ENCODE measurements at places on chromosomes 7 and 10.

DNA sequence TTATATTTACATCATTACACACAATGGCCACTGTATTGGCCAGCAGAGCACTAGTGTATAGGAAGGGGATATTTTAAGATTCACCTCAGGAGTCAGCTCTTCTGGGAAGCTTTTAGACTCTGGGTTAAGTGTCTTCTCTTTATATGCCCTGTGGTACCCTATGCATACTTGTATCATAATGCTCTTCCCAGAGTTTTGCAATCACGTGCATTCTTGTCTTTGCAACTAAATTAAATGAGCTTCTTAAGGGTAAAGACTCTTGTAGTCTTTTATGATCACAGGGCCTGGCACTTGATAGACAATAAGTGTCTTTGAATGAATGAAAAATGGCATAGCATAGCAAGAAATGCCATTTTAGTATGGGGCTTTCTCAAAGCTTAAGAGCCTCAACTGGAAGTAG lies 35.4 kb upstream of the ARMS2 start:
- DNase-seq: no peak

DNA sequence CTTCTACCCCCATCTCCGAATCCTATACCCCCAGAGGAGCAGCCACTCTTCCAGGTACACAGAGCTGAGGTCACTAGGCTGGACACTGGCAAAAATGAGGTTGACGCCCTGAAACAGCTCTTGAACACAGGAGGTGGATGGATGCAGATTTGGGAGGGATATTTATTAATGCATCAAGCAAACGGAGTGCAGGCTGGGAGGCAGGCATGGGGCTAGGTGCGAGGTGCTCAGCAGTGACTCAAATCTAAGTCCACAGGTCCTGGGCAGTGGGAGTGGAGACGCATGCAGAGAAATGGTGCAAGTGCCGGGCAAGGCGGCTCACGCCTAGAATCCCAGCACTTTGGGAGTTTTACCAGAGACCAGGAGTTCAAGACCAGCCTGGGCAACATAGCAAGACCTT lies 11.0 kb downstream of the GUSB start:
- no peak for DNase-seq

GRCh38 chr10:72063703-72064391 lies 24.5 kb downstream of the SPOCK2 start:
- peak; percentile 9 for DNase-seq

GRCh38 chr7:30780941-30781340 lies 9.7 kb downstream of the MINDY4 start:
- DNase-seq: no peak

- DNase-seq: no peak
These were observed 24.3 kb upstream of the DNAJB12 start for GRCh38 chr10:72379062-72379461.

GRCh38 chr10:841535-841934 lies 90.0 kb downstream of the LARP4B start:
- DNase-seq: no peak

DNA sequence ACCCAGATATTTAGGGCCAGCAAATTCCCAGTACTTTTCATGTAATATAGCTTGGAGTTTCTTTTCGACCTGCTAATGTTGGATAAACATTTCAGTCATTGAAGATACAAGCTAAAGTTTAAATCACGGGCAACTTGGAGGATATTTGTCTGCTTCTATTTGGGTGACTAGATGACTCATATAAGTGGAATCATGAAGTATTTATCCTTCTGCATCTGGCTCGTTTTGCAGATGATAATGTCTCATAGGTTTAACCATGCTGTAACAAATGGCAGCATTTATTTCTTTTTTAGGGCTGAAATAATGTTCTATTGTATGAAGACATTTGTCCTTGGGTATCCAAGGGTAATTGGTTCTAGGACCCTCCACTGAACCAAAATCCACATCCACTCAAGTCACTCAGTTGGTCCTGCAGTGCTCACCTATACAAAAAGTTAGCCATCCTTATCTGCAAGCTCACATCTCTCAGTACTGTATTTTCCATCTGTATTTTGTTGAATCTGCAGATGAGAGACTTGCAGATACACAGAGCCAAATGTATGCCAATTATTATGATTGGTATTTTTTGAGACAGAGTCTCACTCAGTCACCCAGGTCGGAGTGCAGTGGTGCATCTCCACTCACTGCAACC lies 187.2 kb upstream of the CSTF2T start:
- no peak for DNase-seq

DNA sequence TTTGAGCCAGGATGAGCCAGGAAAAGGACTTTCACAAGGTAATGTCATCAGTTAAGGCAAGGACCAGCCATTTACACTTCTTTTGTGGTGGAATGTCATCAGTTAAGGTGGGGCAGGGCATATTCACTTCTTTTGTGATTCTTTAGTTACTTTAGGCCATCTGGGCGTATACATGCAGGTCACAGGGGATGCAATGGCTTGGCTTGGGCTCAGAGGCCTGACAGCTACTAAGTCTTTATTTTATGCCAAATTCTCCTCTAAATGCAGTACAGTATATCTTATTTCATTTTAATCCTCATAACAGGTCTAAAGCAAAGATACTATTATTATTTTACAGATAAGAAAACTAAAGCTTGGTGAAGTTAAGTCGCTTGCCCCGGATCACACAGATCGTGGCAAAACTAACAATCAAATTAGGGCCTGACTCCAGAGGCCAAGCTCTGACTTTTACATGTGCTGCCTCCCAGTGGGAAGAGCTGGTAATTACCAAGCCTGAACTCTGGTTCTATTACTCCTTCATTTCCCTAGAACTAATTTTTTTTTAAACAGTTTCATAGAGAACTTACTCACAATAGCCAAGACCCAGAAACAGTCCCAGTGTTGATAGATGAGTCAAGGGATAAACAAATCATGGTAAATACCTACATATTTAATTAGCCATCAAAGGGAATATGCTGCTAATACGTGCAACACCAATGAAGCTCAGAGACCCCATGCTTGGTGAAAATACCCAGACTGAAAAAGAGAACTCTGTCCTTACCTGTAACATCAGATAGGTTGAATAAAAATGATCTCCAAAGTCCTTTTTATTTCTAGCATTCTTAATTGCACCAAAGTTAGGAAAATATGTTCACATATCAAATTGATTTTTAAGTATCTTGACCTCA lies 35.4 kb downstream of the C7orf25 start:
- peak; percentile 64 for DNase-seq

GRCh38 chr10:137031-137430 lies 1.8 kb downstream of the ZMYND11 start:
- no peak for DNase-seq

DNA sequence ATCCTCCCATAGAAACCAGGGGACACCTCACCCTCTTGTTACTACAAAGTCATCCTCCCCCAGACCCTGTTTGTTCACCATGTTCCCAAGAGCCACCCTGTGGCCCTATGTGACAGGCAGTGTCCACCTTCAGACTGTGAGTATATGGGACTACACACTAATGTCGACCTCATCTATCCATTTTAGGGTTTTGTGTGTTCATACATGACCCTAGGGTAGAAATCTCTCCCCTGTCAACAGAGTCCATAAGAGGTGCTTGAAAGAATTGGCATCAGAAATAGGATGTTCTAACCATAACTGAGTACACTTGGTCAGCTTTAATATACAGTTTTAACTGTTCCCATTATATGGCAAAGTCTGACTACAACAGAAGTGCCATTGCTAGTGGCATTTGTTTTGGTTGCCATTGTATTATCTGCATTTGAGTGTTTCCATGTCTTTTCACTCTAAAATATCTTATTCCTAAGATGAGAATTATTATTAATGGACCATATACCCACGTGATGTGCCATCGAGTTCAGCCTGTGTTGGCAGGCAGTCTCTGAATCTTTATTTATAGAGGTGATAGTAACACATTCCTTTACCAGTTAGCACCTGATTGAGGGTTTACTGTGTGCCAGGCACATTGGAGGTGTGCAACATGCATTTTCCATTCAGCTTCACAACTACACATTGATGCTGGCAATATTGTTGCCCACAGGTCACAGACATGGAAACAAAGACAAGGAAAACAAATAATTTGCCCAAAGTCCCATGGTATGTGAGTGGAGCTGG lies 590.6 kb upstream of the IGFBP3 start:
- no peak for DNase-seq

GRCh38 chr10:61778137-61778536 lies 115.4 kb downstream of the CABCOCO1 start:
- no peak for DNase-seq

- DNase-seq: no peak
These were observed 41.7 kb downstream of the ARHGAP12 start for GRCh38 chr10:31886885-31887284.

GRCh38 chr7:140022582-140023211 lies 40.1 kb downstream of the PARP12 start:
- DNase-seq: no peak

DNA sequence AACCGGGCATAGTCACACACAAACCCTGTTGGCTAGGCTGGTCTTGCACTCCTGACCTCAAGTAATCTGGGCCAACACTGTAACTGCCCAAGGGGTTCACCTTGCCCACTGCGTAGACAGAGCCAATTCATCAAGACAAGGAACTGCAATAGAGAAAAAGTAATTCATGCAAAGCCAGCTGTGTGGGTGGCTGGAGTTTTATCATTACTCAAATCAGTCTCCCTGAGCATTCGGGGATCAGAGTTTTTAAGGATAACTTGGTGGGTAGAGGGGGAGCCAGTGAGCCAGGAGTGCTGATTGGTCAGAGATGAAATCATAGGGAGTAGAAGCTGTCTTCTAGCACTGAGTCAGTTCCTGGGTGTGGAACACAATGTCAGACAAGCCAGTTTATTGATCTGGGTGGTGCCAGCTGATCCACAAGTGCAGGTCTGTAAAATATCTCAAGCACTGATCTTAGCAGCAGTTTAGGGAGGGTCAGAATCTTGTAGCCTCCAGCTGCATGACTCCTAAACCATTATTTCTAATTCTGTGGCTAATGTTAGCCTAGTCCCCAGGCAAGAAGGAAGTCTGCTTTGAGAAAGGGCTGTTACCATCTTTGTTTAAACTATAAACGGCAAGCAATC lies 15.6 kb upstream of the FXYD4 start:
- DNase-seq: no peak

DNA sequence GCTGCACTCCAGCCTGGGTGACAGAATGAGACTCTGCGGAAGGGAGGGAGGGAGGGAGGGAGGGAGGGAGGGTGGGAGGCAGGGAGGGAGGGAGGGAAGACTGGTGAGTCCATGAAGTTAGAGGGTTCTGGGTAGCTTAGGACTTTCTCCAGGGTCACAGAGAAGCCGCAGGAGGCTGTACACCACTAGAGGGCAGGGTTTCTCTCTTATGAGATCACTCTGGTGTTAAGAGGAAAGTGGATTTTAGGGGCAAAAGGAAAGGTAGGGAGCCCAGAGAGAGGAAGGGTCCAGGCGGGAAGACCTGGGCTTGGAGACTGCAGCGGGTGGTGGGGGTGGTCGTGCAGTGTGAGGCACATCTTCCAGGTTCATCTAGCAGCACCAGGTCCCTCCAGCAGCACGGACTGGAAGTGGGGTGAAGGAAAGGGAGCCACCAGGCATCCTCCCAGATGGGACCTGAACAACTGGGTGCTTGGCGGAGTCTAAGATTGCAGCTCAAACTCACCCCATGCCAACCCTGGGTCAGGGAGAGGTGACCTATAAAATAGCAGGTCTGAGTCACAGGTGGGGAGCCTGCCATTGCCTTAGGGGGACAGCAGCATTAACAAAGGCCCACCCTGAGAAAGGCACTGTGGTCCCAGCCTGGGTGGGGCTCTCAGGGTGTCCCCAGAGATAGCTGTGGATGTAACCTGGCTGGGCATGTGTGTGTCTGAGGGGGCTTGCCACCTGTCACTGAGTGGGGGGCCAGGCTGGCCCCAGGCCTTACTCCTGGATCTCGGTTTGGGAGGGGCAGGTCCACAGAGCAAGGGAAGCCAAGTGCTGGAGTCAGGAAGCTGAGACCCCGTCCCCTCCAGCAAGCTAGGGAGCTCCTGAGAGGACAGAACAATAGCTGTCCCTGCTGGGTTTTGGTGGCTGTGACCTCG lies 48.5 kb upstream of the SLC29A3 start:
- DNase-seq: no peak

- no peak for DNase-seq
These were observed 6.4 kb upstream of the PON2 start for GRCh38 chr7:95441042-95441823.

- DNase-seq: no peak
These were observed 157.7 kb upstream of the PRR15 start for GRCh38 chr7:29405891-29406290.

DNA sequence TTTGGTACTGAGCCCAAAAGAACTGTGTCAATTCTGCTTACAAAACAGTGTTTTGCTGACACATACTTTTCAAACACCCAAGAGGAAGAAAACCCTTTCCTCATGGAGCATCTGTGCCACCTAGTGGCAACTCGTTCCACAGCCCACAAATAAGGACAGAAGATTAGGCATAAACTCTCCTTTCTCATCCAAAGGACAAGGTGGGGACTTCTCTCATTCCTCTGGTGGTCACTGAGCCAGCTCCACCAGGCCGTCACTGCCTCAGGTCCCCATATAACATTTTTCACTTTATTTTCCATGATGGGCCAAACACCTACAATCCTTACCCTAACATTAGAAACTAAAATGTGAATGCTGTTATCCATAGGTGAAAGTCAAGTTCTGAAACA lies 76.9 kb downstream of the RNF216 start:
- DNase-seq: peak; percentile 89

DNA sequence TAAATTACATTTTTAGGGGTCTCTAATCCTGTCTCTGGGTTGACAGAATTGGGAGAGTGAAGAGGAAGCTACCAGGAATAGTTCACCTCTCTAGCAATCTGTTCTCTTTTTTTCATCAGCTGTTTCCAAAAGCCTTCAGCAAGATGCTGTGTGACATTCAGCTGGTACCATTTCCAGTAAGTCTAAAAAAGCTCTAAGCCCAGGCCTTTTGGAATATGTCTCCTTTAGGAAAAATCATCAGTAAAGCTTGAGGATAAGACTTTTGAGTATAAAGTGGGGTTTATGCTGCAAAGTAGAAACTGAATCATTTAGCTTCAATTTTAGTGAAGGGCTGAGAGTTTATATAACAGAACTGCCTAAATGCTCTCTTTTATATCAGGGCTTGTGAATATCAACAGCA lies 81.5 kb downstream of the CCNY start:
- no peak for DNase-seq

- no peak for DNase-seq
These were observed 298.2 kb downstream of the SORCS1 start for GRCh38 chr10:106866244-106866845.

- no peak for DNase-seq
These were observed 12.6 kb upstream of the COL1A2 start for GRCh38 chr7:94382132-94382531.

DNA sequence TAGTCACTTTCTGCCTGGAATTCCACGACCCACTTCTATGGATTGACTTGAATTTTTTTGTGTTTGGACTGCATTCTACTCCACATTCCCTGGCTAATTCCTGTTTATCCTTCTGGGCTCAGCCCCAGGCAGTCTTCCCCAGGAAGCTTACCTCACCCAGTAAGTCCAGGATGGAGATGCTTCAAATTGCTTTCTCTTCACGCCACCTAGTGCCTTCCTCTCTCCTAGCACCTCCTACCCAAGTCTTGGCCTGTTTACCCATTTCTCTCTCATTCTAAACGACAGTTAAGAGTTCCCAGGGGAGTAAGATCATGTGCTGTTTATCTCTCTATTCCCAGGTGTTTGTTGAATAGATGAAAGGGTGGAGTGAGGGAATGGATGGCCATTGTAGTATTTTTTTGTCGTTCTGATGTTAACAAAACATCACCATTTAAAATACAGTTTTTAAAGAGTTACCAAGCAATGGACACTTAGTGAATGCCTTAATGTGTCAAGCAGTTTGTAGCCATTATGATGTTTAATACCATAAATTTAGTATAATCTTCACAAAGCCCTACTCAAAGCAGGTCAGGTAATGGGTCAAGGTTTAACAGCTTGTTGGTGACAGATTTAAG lies 45.5 kb upstream of the TARP start:
- DNase-seq: no peak

- no peak for DNase-seq
These were observed 12.3 kb upstream of the ASB4 start for GRCh38 chr7:95473276-95473985.

Data from natural killer cell (primary cell).